NCI-H446 (cell line): ENCODE measurements at places on chromosomes 1 and 21.

DNA sequence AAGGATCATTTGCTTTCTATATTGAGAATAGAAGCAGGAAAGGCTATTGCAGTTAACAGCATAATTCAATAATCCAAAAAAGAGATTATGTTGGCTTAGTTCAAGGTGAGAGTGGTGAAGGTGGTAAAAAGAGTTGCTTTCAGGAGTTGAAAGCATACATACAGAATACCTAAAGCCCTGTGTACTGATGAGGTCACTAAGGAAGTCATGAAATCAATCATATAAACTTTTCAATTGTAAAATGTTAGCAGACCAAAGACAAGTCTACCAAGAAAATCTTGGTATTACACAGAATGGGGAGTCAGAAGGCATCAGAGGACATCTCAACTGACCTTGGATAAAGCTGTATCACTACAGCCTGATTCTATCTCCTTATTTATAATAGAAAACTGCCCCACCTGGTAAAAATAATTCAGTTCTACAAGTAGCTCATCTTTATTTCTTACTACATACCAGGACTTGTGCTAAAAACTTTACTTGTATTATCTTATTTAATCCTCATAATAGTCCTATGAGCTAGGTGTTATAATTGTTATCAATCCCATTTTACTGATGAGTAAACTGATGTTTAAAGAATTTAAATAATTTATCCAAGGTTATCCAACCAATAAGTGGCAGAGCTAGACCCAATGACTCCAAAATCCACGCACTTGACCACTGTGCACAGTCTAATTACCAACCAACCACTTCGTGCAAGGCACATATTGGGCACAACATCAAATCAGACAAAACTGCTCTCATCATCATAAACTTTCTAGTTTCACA lies 40.9 kb downstream of the TUT4 start:
- DNase-seq, result no peak

DNA sequence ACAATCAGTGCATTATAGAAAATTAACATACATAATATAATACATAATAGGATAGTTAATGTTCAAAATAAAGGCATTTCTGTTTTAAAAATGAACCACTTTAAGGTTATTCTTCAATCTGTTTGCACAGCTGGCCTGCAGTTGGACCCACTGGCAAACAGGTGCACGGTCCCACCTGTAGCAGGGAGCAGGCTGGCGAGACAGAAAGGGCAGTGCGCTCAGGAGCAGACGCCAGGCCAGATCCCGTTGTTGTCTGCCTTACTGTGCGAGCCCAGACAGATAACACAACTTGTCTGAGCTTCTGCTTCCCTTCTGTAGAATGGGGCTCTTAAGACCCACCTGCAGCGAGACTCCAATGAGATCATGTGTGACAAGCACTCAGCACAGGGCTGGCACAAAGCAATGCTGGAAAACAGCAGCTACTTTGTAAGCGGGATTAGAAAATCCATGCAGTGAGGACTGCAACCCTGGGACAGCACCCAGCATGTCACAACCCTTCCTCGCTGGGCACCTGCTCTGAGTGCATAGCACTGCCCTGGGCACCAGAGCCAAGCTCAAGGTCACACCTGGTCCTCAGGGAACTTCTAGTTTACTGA lies 33.5 kb downstream of the VPS26C start:
- DNase-seq, result no peak

GRCh38 chr1:38612951-38613350 lies 246.6 kb downstream of the RRAGC start:
- DNase-seq, result no peak

DNA sequence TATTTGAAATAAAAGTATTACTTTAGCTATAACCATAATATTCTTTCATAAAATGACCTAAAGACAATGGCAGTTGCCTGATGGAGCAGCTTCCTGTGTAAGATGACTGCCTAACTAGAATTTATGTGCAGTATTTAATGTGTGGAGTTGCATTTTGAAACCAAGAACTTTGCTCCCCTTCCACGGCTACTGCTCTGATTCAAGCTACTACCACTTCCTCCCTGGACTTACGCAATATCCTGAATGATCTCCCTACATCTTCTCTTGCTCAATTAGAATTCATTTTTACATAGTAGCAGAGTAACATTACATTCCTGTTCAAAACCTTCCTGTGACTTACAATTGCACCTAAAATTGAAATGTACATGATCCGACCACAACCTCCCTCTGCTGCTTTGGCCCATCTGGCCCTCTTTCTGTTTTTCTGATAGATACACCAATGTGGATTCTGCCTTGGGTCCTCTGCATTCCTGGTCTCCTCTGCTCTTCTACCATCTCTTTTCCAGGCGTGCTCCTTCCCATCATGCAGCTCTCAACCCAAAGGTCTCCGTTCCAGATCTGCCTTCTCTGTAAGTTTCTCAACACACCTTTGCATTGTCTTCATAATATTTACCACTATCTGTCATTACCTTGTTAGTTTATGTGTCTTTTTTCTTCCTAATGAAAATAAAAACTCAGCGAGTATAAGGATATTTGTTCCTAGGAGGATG lies 47.4 kb upstream of the USP25 start:
- no peak for DNase-seq

- DNase-seq, result no peak
These were observed 190.2 kb downstream of the RASAL2 start for GRCh38 chr1:178284058-178284457.

GRCh38 chr1:39157304-39157703 lies 47.2 kb upstream of the MACF1 start:
- no peak for DNase-seq

GRCh38 chr1:200351425-200351824 lies 58.4 kb downstream of the ZNF281 start:
- DNase-seq, result no peak

GRCh38 chr1:27300341-27301051 lies 21.5 kb upstream of the TMEM222 start:
- DNase-seq, result peak; percentile 97

- no peak for DNase-seq
These were observed 92.8 kb downstream of the JAK1 start for GRCh38 chr1:64873576-64873975.

DNA sequence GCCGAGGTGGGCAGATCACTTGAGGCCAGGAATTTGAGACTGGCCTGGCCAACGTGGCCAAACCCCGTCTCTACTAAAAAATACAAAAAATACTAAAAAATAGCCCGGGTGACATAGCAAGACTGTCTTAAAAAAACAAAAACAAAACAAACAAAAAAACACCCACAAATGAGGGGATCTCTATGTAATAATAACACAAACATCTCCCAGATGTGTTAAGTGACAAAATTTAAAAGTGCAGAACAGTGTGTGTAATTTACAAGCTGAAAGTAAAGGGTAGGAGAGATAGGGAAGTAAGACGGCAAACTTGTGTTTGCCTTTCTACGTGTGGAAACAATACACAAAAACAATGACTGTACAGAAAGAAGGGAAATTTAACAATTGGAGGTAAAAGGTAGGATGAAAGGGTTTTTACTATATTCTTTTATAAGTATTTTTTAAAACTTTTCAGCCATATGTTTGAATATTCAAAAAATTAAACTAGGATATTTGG lies 36.3 kb downstream of the ARID4B start:
- DNase-seq, result no peak

DNA sequence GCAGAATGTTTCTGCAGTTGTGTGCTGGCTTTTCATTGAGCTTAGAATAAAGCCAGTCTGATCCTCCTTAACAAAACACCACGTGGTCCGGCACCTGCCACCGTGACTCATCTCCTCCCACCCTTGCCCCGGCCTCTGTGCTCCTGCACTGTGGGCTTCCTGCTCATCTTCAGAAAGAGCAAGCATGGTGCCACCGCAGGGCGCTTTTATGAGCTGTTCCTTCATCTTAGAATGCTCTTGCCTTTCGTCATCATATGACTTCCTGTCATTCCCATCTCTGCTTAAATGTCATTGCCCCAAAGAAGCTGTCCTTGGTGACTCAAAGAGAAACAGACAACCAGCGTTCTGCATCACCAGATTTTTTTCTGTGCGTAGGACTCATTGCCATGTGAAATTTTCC lies 117.8 kb downstream of the HHAT start:
- no peak for DNase-seq
